ENCODE measurements at places on chromosomes 6 and 20.
A peak's percentile ranks its signal among the peaks of the same experiment; 100 is the strongest.

DNA sequence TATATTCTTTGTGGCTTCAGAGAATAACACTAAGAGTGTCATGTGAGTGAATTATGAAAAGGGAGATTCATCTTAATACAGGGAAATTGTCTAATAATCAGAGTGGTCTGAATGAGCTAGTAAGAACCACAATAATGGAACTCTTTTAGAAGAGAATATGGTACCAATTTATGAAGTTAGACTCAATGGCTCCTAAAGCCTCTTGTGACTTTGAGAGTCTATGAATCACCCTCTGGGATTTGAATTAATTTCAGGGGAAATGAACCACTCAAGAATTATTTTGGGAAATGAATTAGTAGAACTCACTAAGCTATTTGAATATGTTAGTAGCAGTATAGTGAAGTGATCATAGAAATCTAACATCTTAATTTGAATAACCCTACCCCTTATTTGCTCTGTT lies 14.3 kb downstream of the PCMT1 start:
- no peak for DNase-seq

DNA sequence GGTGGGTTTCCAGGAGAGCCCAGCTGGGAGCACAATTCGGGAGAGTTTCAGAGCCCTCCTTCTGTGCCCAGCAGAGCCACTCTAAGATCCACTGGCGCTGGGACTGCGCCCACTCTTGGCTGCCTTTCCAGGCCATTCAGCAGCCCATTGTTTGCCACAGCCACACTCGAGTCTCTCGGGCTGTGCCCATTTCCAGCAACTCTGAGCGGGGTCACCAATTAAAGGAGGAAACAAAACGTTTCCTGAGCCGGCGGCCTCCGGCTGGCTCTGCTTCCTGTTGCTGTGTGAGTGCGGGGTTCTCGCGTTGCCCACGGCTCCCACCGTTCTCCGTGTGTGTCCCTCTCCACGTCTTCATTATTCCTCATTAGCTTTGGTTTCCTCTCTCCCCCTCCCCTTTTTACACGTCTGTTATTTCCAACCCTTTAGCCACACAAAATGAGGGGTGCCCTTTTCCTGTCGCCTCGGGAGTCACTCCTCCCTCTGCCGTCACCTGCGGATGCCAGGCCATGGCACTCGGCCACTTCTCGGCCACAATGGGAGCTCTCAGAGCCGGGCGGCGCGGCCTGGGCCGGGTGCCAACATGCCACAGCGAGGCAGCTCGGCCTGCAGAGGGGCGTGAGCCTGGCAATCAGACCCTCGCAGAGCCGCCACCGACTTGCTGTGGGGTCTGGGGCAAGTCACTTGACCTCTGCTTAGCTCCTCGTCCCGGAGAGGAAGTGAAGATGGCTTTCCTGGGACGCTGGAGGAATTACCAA lies 94.3 kb upstream of the NKX2-2 start:
- DNase-seq = no peak

- no peak for DNase-seq
These were observed 3.5 kb upstream of the RAET1L start for GRCh38 chr6:150028799-150029198.

- DNase-seq = peak; percentile 7
These were observed 58.9 kb downstream of the UST start for GRCh38 chr6:148805777-148806176.

DNA sequence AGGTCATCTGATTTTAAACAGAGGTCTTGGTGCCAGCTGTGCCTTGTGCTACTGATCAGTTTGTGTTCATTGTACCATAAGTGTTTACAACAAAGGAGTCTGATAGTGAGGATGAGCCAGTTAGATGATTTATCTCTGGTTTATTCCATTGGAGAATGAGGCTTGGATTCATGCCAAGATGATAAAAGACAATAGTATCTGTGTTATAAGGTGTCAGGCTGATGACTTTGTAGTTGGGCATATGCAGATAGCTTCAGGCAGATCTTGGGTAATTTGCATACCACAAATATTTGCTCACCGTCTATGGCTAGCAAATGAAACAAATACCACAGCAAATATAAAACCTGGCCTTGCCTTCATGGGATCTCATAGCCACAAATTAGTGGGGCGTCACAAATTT lies 43.3 kb upstream of the PHACTR2 start:
- no peak for DNase-seq

DNA sequence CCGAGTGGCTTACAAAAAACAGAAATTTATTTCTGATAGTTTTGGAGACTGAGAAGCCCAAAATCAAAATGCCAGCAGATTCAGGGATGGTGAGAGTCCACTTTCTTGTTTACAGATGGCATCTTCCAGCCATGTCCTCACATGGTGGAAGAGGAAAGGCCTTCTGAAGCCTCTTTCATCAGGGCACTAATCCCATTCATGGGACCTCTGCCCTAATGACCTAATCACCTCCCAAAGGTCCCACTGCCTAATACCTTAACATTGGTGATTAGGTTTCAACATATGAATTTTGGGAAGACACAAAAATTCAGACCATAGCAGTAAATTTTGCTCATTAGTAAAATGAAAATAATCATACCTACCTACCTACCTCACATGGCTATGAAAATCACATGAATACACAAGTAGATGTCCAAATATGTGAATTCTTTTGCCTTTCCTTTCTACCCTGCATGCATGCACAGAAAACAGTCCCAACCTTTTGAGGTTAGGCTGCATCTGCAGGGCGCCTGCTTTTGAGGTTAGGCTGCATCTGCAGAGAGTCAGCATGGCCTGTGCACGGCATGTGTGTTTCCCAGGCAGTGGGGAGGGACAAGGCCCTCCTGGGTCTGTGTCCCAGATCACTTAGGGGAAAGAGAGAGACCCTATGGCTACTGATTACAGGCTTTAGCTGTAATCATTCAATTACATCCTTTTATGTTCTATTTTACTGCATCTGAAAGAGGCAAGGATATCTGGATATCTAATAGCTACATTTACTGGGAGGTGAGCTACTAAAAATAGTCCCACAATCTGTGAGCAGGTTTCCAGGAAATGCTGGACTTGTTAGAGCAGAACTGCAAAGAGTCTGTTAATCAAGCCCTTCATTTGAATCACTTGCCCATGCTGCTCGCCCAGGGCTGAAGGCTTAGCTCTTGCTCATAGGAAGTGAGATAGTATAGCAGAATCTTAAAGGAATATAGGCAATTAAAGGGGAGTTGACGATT lies 497.7 kb upstream of the MARCKS start:
- no peak for DNase-seq

- DNase-seq = no peak
These were observed 29.0 kb downstream of the PDYN start for GRCh38 chr20:1964659-1965405.

DNA sequence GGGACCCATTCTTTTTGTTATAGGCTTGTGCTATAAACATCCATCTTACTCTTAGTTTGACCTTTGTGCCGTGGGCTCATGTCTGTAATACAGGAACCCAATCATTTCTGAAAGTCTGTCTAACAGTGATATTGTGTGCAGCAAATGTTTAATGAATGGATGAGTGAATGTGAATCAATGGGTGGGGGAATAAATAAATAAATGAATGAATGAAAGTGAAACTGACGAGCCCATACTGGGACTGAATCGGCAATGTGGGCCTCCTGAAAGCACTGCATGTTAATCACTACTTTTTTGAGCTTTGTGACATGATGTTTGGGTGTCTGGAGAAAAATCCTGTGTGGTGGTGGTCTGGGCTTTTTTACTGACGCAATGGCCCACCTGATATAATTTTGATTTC lies 175.0 kb downstream of the GMPR start:
- DNase-seq = no peak

DNA sequence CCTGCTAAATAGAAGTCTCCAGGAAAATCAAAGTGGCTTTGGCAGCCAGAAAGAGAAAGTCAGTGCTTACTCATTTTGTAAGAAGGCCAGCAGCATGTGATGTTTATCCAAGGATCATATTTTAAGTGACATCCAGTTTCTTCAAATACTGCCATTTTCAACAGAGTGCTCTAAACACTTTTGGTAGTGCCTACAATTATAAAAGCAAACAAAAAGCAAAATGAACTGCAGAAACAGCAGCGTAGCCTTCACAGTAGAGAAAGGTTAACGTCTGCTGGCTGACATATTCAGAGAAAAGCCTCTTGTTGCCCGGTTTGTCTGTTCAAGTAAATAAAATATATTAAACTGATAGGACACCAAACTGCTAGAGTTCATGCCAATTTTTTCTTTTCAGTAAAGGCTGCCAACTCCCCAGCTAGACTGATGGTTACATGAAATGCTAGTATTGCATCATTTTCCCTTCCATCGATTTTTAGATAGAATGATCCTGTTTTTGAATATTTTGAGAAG lies 705.7 kb upstream of the SLC35B3 start:
- peak; percentile 10 for DNase-seq

DNA sequence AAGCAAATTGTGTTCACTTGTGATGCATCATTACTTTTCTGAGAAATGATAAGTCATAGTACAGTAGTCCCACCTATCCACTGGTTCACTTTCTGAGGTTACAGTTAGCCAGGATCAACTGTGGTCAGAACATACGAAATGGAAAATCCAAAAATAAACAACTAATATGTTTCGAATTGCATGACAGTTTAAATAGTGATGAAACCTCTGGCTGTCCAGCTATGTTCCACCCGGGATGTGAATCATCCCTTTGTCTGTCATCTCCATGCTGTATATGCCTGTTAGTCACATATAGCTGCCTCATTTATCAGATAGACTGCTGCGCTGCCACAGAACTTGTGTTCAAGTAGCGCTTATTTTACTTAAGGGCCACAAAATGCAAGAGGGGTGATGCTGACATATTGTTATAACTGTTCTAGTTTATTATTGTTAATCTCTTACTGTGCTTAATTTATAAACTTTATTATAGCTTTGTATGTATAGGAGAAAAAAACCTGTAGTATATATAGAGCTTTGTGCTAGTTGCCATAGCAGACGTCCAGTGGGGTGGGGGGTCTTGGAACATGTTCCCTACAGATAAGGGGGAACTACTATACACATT lies 29.2 kb downstream of the AFDN start:
- no peak for DNase-seq

DNA sequence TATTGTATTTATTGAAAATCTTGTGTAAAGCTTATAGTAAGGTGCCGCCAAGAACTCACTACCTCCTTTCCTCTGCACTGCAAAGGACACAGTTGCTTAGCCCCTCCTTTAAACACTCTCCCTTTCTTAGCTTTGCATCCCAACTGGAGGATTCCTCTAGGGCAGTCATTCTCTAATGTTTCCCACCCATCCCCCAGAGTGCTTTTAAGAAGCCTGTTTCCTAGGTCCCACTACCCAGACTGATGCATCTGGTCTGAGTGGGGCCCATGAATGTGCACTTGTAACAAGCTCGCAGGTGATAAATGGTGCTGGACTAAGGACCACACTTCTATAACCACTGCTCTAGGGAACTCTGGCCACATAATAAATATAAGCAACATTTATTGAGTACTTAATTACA lies 55.2 kb downstream of the B4GALT5 start:
- DNase-seq = no peak

DNA sequence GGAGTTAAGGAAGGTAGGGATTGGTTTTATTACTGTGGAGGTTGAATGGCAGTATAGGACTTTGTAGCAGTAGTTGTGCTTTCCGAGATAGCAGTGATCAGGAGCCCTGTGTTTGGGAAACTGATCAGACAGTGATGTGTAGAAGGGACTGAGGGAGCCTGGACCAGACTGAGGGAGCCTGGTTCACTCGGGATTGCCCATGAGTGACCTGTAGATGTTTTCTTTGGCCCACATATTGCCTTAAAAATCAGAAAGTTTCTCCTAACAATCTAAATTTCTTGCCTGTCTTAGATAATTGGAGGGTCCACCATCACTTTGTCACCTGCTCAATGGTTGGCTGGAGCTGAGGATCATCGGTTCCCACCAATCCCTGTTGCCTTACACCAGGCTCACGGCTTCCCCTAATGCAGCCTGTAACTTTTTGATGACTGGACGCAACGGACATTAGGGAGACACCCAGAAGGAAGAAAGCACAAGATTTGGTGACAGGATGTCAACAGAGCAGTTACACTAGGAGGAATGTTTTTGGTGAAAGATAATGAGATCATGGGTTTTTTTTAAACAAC lies 1.1 kb downstream of the CDS2 start:
- DNase-seq = no peak

- DNase-seq = no peak
These were observed 68.4 kb upstream of the SMLR1 start for GRCh38 chr6:130758813-130759212.

GRCh38 chr6:109052018-109052651 lies 42.5 kb downstream of the SESN1 start:
- DNase-seq = no peak
